Tibial nerve (tissue), 4 donors: ENCODE measurements at places on chromosomes 13 and 19. TPM values are rescaled to one million over a fixed set of nuclear protein-coding genes. Genes with fewer than 3 reads are reported as not detected.

- H3K4me3 ChIP-seq, result no peak overlapping the region
- H3K27me3 ChIP-seq, result no peaks in the 10 kb centered on the region
- no peak for DNase-seq
- no peak overlapping the region for H3K27ac ChIP-seq
- peaks cover 41% of the 10 kb centered on the region for H3K36me3 ChIP-seq
Measured at GRCh38 chr13:41354416-41354815, 43.3 kb downstream of the NAA16 start.

DNA sequence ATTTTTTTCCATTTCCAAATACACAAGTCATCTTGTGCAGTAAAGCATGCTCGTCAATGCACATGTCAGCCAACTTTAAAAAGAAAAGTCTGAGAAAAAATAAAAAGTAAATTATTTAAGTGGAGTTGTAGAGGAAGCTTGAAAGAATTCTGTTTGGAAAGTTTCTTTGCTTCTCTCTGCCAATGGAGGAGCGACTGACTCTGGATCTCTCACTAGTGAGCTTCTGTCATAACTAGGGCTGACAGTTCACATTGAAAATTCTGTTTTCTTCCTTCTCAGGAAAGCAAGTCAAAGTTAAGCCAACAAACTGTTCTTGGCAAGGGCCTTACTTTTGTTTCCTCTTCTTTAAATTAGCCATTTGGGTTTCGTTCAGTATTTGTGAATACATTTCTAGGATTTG is 298.2 kb downstream of the POU4F1 start:
- H3K27ac ChIP-seq, result no peak overlapping the region
- H3K4me1 ChIP-seq, result no peaks in the 10 kb centered on the region

DNA sequence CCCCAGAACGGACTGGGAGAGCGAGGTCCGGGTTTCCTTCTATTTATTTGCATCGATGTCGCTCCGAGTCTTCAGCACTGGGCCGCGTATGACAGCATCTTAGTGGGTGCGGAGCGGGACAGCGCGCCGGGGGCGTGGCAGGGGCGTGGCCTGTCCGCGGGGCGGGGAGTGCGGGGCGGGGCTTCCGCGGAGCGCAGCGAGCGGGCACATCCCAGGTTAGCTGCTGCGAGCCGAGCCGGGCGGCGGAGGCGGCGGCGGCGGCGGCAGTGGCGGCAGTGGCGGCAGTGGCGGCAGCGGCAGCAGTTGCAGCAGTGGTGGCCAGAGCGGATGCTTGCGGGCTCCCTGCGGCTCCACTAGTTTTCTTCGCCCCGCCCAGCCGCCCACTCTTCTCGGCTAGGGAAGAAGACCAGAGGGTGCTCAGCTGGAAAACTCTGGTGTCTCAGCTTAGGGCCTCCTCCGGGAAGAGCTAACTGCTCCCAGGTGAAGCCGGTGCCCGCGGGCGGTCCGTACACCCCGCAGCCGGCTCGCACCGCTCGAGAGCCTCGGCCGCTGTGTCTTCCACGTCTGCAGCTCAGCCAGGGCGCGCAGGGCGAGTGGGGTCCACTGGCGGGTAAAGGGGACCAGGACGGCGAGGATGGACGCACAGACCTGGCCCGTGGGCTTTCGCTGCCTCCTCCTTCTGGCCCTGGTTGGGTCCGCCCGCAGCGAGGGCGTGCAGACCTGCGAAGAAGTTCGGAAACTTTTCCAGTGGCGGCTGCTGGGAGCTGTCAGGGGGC is at the start of gene GPC5:
TSS of gene GPC5 (plus strand) at position 209 of the 776 bp plus-strand sequence.
- peak within 1 kb of the TSS; percentile 59 for H3K4me3 ChIP-seq
- H3K27ac ChIP-seq, result no peak within 1 kb of the TSS
- H3K4me1 ChIP-seq, result no peaks in the 10 kb centered on the region
- DNase-seq, result peak; percentile 55
- H3K27me3 ChIP-seq, result no peaks in the 10 kb centered on the region
- H3K36me3 ChIP-seq, result no peaks in the 10 kb centered on the region

DNA sequence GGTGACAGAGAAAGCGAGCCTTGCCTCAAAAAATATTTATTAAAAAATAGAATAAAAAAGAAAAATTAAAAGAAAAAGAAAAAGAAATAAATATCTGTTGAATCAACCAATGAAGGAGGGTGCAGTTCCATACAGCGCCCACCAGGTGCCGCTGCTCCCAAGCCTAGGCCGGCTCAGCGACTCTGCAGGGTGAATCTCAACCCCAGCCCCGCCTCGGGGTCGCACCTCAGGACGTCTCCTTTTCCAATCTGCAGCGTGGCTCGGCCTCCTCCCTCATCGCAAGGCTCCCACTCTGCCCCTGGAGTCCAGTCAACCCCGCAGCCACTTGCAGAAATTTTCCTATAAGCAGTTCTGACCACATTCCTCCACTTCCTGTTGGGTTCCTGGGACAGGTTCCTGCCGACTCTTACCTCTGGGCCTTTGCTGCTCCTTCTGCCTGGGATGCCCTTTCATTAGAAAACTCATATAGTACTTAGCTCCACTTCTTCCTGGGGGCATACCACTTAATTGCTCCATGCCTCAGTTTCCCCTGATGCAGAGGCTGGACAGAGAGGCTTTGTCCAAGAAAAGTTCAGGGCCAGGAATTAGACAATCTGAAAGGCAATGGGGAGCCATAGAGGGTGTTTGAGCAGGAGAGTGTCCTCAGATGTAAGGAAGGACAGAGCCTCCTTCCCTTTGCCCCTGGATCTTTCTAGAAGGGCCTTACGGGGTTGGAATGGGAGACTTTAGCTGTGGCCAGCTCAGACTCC is 24.3 kb downstream of the NFILZ start:
- DNase-seq, result no peak
- H3K27me3 ChIP-seq, result no peaks in the 10 kb centered on the region
- no peak overlapping the region for H3K4me3 ChIP-seq
- no peak overlapping the region for H3K27ac ChIP-seq
- no peaks in the 10 kb centered on the region for H3K36me3 ChIP-seq

DNA sequence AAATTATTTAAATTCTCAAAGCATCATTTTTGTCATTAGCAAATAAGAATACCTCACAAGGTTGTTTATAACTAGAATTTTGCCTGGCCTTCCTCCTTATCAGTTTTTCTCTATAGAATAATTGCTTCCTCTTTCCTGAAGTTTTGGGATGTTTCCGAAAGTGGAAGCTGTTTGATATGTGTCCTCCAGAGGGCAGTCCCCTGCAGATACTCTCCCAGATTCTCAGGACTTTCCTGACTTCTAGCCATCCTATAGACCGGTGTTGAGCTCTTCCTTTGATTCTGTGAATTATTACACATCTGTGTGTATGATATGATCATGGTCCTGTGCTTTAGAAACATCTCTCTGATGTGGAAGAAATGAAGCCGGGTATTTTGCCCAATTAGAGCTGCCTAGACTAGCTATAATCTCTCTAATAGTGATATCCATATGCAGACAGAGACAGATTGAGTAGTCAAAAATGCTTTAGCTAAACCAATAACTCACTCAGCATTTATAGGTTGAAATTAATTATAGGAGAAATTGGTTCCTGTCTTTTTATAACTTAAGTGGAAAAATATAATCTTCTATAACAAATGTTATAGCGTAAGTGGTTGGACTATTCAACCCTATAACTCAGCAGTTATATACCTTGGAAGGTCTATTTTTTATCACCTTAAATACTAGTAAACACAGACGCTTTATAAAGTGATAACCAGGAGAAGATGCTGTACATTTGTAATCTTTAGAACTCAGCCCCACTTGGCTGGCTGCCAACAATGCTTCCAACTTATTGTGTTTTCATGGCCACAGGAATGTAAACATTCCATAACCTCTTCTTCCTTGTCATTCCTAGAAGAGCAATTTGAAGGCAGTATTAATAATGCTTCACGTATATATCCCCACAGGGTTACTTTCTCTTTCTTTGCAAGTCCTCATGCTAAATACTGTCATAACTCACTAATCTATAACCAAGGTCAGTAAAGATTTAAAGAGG is 201.0 kb upstream of the RXFP2 start:
- no peaks in the 10 kb centered on the region for H3K4me1 ChIP-seq
- H3K4me3 ChIP-seq, result no peak overlapping the region
- H3K27ac ChIP-seq, result no peak overlapping the region
- no peaks in the 10 kb centered on the region for H3K36me3 ChIP-seq
- H3K27me3 ChIP-seq, result no peaks in the 10 kb centered on the region
- DNase-seq, result no peak

- no peak overlapping the region for H3K4me3 ChIP-seq
- H3K27me3 ChIP-seq, result no peaks in the 10 kb centered on the region
- H3K4me1 ChIP-seq, result peaks cover 11% of the 10 kb centered on the region
Measured at GRCh38 chr19:5154129-5154798, 185.4 kb downstream of the KDM4B start.

GRCh38 chr19:38209671-38210457 is 14.2 kb downstream of the DPF1 start:
- no peaks in the 10 kb centered on the region for H3K36me3 ChIP-seq
- peak; percentile 68 for DNase-seq
- H3K4me3 ChIP-seq, result no peak overlapping the region
- H3K27ac ChIP-seq, result peak overlapping the region; percentile 87
- H3K27me3 ChIP-seq, result no peaks in the 10 kb centered on the region

- no peak overlapping the region for H3K4me3 ChIP-seq
- no peaks in the 10 kb centered on the region for H3K27me3 ChIP-seq
- no peak overlapping the region for H3K27ac ChIP-seq
- no peaks in the 10 kb centered on the region for H3K4me1 ChIP-seq
- DNase-seq, result no peak
Measured at GRCh38 chr13:102517959-102518358, 78.8 kb upstream of the TPP2 start.

DNA sequence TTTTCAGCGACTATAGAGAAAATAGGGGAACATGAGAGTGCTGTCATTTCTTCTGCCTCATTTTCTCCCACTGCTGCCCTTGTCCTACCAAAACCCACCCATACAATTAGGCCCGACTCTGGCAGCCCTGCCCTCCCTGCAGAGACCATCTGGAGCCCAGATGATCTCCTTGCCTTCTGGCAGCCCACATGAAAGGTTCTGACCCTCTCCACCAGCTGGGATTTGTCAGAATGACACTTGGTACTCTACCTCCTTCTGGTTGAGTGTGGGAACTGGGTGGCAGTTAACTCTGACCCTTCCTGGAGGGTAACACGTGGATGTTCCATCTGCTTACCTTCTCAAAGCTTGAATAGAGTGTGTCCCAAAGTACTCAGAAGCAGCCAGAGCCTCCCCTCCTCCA is 21.0 kb upstream of the SIAH3 start:
- H3K4me3 ChIP-seq, result no peak overlapping the region
- H3K4me1 ChIP-seq, result no peaks in the 10 kb centered on the region
- no peaks in the 10 kb centered on the region for H3K36me3 ChIP-seq
- DNase-seq, result no peak

GRCh38 chr19:41457241-41457640 is 14.3 kb downstream of the ERICH4 start:
- no peak for DNase-seq
- H3K27me3 ChIP-seq, result no peaks in the 10 kb centered on the region
- H3K36me3 ChIP-seq, result no peaks in the 10 kb centered on the region
- H3K27ac ChIP-seq, result no peak overlapping the region

DNA sequence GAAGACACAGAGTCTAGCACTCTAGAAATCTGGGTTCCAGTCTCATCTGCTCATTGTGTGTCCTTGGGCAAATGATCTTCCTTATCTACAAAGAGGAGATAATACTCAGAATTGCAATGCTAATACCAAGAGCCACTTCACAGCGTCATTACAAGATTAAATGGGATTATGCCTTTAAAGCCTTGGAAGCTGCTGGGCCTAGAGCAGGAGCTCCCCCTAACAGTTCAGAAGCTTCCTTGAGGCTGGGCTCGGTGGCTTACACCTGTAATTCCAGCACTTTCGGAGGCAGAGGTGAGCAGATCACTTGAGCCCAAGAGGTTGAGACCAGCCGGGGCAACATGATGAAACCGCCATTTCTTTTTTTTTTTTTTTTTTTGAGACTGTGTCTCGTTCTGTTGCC is 27.6 kb downstream of the AP2S1 start:
- H3K4me1 ChIP-seq, result peaks cover 13% of the 10 kb centered on the region
- H3K27me3 ChIP-seq, result no peaks in the 10 kb centered on the region
- H3K27ac ChIP-seq, result no peak overlapping the region
- no peak for DNase-seq
- H3K36me3 ChIP-seq, result no peaks in the 10 kb centered on the region

DNA sequence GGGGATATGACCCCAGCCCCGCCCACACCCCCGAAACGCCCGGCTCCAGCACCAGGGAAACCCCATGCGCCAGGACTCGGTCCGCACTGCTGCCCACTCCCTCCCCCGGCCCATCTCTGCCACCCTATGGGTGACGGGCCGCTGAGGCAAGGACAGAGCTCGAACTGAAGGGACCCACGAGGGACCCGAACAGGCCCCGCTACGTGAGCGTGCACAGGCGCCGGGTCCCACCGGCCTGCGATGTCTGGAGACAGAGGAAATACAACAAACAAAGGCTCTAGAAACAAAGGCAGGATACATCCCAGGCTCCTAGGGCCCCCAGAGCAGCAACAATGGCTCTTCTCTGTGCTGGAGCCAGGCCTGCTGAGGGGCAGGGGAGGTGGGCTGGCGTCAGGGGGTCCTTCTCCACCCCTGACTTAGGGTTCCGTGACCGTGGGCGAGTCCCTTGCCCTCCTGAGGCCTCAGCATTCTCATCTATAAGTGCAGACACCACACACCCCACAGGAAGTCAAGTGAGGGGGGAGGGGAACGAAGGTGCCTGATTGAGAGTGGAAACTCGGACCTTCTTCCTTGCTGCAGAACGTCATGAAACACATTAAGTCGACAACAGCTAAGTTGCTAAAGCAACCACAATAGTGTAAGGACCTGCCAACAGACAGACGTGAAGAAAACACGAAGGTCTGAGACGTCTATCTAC is 3.1 kb downstream of the ABHD17A start:
- peak overlapping the region; percentile 4 for H3K4me3 ChIP-seq
- no peak for DNase-seq
- H3K36me3 ChIP-seq, result no peaks in the 10 kb centered on the region
- H3K27ac ChIP-seq, result peak overlapping the region; percentile 14
- peaks cover 41% of the 10 kb centered on the region for H3K4me1 ChIP-seq

- no peaks in the 10 kb centered on the region for H3K36me3 ChIP-seq
- peak overlapping the region; percentile 87 for H3K27ac ChIP-seq
- peak; percentile 83 for DNase-seq
- no peaks in the 10 kb centered on the region for H3K27me3 ChIP-seq
- no peaks in the 10 kb centered on the region for H3K4me1 ChIP-seq
Measured at GRCh38 chr19:55460670-55461258, 678 bp downstream of the ISOC2 start.

GRCh38 chr13:101211261-101211660 is 205.0 kb downstream of the NALCN start:
- H3K27me3 ChIP-seq, result no peaks in the 10 kb centered on the region
- no peaks in the 10 kb centered on the region for H3K36me3 ChIP-seq
- DNase-seq, result no peak
- H3K4me1 ChIP-seq, result no peaks in the 10 kb centered on the region
- no peak overlapping the region for H3K4me3 ChIP-seq

GRCh38 chr13:21657538-21657937 is 13.3 kb upstream of the FGF9 start:
- no peaks in the 10 kb centered on the region for H3K36me3 ChIP-seq
- no peaks in the 10 kb centered on the region for H3K27me3 ChIP-seq
- H3K27ac ChIP-seq, result no peak overlapping the region
- H3K4me3 ChIP-seq, result no peak overlapping the region

The LRRC63 gene
- total RNA-seq, result not detected

The SYT5 gene
- not detected for total RNA-seq

The FGF14 gene
- total RNA-seq, result 0.20 TPM

The PCDH20 gene
- total RNA-seq, result 0.30 TPM

The DCAF15 gene
- 14.4 TPM for total RNA-seq

The OR7A5 gene
- total RNA-seq, result 0.42 TPM

The ZNF439 gene
- 14.6 TPM for total RNA-seq

The GRWD1 gene
- total RNA-seq, result 26.4 TPM

The ZNF69 gene
- 10.2 TPM for total RNA-seq

The ZNF415 gene
- total RNA-seq, result 5.9 TPM
